ENCODE measurements at places on chromosomes 13 and 19. TPM values are rescaled to one million over a fixed set of nuclear protein-coding genes. Genes with fewer than 3 reads are reported as not detected.

DNA sequence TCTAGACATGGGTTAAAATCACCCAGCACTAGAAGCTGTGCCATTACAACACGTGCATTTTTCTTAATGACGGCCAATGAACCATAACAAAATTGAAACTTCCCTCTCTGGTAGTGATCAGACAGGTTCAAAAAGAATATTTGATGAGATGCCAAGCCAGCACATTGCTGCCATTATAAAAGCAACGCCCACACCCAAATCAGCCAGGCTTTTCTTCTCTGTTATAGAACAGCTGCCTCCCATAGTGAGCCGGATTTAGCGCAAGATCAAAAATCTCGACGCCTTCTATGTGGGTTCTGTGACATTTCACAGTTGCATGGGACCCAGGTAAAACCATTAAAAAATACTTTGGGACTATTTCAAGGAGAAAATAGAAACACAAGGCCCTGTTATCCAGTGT is 1158.0 kb downstream of the EFNB2 start:
- no peak for DNase-seq

SHC2 gene
- total RNA-seq = 11.3 TPM

GRCh38 chr13:106561551-106562170 is 6.3 kb downstream of the ARGLU1 start:
- DNase-seq = no peak

DNA sequence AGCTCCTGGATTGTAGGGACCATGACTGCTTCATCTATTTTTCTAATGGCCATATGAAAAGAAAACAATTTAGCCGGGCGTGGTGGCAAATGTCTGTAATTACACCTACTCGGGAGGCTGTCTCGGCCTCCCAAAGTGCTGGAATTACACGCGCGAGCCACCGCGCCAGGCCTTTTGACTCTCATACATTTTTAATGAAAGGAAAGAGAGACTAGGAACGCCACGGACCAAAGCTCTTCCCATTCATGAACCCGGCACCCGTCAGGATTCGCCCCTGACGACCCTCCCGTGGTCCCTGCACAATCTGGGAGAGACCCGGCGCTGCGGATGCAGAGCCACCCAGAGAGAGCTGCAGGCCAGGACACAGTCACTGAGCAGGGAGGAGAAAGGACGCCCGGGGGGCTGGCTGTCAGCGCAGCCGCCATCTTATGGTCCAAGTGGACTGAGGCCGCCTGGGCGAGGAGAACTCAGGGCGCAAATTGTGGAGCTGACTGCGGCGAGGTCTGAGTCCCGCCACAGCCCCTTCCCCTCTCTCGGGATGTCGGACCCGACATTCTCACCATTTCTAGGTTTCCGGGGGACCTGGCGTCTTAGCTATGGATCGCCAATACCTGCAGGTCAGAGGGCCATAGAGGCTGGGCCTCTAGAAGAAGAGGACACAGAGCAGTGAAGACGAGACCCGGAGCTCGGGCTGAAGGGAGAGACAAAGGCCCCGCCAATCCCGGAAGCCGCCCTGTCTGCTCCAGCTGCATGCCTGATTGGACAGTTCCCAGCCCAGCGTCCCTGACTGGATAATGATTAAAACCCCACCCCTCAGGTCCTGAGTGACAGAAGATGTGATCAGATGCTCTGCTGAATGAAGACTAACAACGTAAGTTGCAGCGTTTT is at the start of gene ZNF681:
Gene ZNF681, minus strand, starts transcription at position 705 of the 888 bp plus-strand sequence. Its CDS starts 142 bp downstream, at position 563.
- peak; percentile 89 for DNase-seq

- no peak for DNase-seq
These were observed 789.8 kb upstream of the SLITRK5 start for GRCh38 chr13:86881390-86881789.

DNA sequence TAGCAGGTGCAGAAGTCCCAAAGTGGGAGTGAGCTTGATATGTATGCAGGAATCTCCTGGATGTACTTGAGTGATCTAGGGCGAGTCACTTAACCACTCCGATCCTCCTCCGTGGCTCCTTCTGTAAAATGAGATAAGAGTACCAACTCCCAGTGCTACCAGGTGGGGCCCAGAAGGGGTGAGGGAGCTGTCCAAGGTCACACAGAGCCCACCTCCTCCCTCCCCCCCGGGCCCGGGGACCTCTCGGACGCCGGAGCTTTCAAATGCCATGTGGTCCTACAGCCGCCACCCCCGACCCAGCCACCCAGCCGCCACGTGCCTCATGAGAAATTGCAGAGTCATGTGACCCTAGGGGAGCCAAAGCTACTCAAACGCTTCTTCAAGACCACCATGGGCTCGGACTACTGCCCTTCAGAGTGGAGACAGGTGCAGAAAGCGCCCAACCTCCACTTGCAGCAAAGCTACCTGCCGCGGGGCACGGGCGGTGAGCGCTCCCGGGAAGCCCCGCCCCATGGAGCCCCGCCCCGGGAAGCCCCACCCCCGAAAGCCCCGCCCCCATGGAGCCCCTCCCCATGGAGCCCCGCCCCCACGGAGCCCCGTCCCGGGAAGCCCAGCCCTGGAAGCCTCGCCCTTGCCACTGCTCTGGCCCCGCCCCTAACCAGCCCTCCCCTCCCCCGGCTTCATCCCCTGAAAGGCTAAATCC is 10.1 kb upstream of the ZNF358 start:
- DNase-seq = no peak

- no peak for DNase-seq
These were observed 49.6 kb downstream of the MYO9B start for GRCh38 chr19:17125062-17125727.

- DNase-seq = no peak
These were observed 142.1 kb upstream of the VSTM2B start for GRCh38 chr19:29383696-29384095.

- no peak for DNase-seq
These were observed 16.2 kb downstream of the DPY19L3 start for GRCh38 chr19:32421589-32422361.

SLAIN1 gene
- total RNA-seq = 8.0 TPM
